ENCODE measurements at places on chromosomes 6 and 20. TPM values are rescaled to one million over a fixed set of nuclear protein-coding genes. Genes with fewer than 3 reads are reported as not detected.

The ADGRG6 gene
- total RNA-seq = 0.51 TPM

The MEI4 gene
- not detected for total RNA-seq

The HECA gene
- 26.2 TPM for total RNA-seq

The GNAS gene
- total RNA-seq = 1,173 TPM

The EYA2 gene
- total RNA-seq = not detected

The ZNF311 gene
- total RNA-seq = 1.7 TPM
